A549 (cell line): ENCODE measurements at places on chromosomes 2 and 18.

DNA sequence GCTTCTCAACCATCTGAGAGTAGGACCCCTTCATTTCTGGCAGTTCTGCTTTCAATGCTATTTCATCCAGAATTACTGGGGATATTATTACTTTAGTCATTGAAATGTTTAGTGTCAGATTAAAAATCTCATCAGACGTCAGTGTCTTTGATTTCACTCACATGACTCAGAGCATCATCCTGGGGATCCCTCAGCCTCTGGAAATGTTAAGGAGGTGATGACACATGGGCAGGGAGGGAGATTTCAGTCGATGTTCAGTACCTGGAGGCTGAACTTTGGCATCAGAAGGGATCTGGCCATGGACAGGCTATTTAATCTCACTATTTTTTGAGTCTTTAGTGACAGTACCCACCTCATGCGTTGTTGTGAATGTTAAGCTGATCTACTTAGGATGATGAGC, 39.1 kb downstream of the OSBPL6 start:
- DNase-seq = no peak

DNA sequence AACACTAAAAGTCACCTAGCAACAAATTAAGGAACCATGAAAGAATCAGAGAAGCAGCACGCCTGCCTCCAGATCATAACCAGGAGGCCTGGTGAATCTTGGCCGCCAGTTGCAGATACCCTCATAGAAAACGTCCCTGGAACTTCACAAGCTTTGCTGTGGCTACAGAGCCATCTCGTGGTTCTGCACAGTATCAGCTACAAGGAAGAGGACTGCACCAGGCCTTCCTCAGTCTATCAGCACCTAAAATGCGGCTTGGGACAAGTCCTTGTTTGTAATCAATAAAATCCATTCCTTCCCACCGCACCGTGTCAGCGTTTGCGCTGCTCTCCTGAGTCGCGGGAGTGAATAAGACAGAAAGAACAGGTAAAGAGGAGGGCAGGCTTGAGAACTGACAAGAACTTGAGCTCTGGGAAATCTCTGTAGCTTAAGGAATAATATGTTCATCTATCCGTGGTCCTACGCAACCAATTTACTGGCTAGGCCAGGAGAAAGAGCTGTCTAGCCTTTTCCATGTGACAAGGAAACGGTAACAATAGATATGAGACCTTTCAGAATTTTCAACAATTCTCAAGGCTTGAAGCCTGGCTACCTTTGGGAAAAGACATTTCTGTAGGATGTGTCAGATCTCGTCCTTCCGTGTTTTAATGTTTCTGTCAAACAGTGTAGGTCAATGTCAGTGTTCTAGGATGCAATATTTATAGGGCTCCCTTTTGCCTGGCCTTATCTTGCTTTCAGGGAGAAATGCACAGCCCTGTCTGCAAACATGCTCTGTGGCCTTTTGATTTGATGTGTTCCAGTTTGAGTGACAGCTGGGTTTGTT, 128.5 kb upstream of the RAB12 start:
- peak; percentile 36 for DNase-seq

GRCh38 chr18:21826641-21827302, 86.2 kb downstream of the MIB1 start:
- DNase-seq = no peak

DNA sequence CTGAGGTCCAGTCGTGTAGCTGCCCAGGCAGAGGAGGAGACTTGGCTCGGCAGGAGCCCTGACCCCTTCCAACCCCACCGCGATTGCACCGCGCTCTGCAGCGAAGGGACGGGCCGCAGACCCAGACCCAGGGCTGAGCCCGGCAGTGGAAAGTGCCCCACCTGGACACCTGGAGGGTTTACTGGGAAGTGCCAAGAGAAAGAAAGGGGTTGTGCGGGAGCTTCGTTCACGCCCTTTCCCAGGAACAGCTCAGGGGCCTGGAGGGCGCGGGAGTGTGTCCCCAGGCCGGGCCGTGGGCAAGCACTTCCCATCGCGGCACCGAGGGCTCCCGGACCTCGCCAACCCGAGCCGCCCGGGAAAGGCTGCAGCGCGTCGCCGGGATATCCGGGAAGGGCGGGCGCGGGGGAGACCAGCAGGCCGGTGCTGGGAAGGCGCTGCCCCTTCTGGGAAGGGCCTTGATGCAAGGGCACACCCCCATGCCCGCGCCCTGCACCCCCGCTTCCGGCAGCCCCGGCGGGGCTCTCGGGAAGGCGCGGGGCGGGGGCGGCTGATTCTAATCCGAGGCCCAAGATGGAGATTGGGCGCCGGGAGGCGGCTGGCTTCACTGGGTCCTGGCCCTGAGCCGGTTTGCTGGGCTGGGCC, 36.1 kb upstream of the MRPL33 start:
- no peak for DNase-seq

DNA sequence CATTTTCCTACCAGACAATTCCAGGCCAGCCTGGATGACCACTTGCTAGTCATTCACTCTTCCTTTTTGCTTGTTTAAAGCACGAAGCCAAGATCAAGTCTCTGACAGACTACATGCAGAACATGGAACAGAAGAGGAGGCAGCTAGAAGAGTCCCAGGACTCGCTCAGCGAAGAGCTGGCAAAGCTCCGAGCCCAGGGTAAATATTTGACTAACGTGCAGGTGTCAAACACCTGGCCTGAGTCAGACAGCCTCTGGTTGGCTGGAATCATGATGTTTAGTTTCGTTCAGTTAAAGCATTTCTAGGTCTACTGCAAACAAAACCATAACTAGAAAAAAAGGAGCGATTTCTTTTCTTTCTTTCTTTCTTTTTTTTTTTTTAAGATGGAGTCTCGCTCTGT, 44.2 kb upstream of the LYPD6B start:
- no peak for DNase-seq

DNA sequence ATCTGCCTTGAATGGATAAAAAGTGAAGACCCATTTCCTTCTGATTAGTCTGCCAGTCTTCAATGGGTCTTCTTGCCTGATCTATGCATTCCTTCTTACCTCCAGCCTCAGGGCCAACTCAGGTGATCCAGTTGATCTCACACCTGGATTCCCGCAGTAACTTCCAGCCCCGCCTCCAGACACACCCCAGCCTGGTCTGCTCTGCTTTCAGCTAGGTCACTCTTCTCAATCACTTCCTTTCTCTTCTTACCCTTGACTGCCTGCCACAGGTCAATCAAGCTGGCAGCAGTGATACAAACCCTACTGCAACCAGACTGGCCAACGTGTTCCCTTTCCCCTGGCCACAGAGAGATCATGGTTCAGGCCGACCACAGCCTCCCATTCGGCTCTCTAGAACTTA, 263.6 kb downstream of the ZNF516 start:
- no peak for DNase-seq

- DNase-seq = no peak
Measured at GRCh38 chr2:215271446-215271845, 40.4 kb upstream of the ATIC start.

DNA sequence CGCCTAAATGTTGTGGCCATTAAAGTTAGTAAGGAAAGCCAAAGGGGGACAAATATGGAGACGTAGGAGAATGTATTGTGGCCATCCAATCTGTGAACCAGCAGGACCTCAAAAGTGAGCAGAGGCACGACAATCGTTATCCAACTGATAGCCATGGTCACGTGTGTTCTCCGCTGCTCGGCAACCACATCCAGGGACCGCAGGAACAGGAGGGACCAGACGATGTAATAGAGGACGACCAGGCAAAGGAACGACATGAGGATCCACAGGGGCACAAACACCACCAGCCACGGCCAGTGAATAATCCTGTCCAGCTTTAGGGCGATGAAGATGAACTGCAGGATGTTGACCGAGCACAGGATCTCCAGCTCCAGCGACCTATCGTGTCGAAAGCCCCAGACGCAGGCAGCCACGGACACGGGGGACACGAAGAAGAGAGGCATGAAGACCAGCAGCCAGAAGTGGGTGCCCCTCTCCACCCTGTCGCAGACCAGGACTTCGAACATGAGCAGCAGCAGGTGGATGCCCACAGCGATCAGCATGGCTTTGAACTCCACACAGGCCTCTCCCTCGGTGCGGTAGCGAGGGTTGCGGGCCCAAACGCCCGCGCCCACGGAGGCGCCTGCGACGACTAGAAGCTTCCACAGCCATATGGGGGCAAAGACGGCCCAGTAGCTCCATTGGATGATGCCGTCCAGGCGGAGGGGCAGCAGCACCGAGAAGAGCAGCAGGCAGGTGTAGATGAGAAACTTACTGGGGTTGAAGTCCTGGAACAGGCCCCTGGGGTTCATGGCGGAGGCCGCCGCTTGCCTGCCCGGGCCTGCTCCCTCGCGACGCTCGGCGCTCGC, 790 bp downstream of the TMEM185B start:
- no peak for DNase-seq

GRCh38 chr2:39225567-39225966, 18.2 kb downstream of the CDKL4 start:
- no peak for DNase-seq

DNA sequence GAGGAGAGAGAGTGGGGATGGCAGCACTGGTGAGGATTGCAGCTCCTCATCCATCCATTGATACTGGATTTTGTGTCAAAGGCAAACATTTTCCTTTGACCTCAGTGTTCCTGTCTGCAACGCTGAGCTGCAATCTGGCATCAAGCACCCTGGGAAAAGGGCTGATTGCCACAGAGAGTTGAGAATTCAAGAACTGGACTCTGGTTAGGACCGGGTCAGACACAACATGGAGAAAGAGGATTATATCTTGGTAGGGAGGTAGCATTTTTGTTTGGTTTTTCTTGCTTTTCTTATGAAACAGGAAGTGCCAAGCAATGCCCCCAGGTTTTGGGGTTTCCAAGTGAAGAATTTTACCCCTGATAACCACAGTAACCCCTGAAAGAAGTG, 81.9 kb upstream of the PKDCC start:
- DNase-seq = no peak

GRCh38 chr18:36392979-36393287, 95.4 kb downstream of the FHOD3 start:
- DNase-seq = no peak

- no peak for DNase-seq
Measured at GRCh38 chr18:23092121-23092520, 43.2 kb upstream of the CABLES1 start.

DNA sequence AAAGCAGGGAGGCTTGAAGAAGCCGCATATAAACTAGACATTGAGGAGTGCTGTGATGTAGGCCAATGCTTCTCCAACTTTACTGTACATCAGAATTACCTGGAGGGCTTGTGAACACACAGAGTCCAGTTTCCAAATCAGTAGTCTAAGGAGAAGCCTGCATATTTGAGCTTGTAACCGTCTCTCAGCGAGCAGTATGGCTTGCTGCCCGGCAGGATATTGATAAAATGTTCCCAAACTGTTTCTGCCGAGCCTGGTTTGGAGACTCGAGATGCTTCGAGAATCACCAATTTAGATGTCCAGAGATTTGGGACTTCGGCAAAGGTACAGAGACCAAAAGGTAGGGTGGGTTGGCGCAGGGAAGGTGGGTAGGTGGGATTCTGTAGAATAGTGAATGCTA, 11.0 kb upstream of the RAB31 start:
- DNase-seq = no peak

DNA sequence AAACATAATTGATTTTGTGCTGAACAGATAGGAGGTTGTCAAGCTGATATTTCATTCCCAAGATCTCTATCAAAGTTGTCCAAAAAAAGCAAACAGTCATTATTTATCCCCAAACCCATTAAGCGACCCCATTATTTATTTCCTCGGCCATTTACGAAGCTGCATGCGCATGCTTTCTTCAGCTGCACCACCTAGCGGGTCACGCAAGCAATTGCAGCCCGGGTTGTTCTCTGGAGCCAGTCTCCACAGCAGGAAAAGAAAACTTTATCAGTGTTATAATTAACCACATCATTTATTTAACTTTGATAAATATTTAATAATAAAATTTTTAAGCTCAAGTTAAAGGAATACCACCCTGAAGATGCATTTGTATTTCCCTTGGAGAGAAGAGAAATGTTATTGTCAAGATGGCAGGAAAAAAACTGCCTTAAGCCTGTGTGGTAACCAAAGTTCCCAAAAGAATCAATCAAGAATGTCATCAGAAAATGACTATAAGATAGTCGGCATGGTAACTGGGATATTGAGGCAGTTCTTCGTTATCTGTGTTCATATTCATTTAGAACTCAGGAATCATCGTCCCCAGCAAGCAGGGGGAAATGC, 304.7 kb downstream of the FBXO15 start:
- DNase-seq = peak; percentile 19

DNA sequence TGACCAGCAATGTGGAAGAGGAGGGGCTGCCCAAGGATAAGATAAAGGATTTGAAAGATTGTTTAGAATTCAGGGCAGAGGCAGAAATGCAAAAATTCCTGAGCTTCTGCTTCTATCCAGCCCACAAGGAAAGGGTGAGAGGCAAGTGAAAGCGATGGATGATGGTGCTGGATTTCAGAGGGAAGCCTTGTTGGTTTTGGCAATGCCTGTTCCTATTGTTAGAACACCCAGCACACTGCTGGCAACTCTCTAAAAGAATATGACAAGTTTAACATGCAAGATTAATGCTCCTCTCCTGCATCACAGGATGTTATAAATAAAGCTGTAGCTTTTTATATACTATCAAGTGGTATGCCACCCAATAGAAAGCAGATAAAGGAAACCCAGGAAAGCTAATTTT, 92.6 kb downstream of the ZNF385B start:
- no peak for DNase-seq

DNA sequence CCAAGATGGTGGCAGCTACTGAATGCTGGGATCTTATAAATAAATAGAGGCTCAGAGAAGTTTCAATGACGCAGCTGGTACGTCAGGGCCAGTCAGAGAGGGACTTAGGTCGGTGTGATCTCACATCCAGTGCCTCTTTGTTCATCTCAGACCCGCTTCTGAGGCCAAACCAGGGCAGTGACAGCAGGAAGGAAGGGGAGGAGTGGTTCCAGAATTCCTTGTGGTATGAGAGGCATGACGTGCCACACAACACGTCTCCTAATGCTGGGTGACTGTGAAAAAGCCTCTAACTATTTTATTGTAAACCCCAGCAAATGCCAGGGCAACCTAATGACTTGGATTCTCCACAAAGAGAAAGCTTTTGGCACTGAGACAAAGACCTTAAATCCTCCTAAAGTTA, 423.3 kb downstream of the LPIN1 start:
- DNase-seq = no peak

DNA sequence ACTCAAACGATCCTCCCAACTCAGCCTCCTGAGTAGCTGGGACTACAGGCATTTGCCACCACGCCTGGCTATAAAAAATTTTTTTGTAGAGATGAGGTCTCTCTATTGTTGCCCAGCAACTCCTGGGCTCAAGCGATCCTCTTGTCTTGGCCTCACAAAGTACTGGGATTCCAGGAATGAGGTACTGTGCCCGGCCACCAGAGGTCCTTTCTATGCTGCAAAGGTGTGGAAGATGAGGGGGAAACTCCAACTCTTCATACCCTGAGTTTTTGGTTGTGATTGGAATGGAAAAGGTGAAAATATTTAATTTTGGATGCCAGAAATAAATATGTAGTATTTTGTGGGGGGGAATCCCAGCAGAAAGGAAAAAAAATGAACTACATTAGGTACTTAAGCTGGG, 36.0 kb downstream of the MRPL33 start:
- DNase-seq = peak; percentile 62

- no peak for DNase-seq
Measured at GRCh38 chr2:189379731-189380261, 61.5 kb upstream of the WDR75 start.
